ENCODE measurements at places on chromosomes 4 and X.

- DNase-seq, result no peak
Observed at GRCh38 chr4:26751838-26752237, 108.8 kb upstream of the STIM2 start.

GRCh38 chr4:112448306-112449132 is 67.5 kb downstream of the NEUROG2 start:
- DNase-seq, result no peak

DNA sequence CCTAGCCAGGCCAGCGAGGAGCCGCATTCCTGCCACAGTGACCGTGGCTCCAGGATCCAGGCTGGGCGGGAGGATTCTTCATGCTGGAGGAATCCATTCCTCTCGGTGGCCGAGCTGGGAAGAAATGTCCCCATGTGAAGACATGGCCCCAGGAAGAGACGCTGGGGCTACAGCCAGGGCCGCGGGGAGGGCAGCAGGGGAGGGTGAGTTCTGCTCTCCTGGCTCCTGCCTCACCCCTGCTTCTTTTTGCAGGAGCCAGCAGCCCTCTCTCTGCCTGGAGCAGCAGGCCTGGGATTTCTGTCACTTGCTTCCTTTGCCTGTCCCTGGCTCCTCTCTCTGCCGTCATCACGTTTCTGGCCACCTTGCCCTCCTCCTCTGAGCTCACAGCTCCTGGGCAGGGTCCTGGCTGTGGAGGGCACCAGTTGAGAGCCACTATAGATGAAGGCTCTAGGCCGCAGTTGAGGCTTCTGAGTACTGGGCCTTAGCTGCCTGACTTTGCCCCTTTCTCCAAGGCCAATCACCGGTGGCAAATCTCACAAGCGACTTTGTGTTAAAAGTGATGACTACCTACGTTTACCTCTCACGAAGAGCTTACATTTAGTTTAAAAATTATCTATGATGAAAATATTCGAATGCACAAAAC is 48.3 kb downstream of the ENPP6 start:
- DNase-seq, result no peak

DNA sequence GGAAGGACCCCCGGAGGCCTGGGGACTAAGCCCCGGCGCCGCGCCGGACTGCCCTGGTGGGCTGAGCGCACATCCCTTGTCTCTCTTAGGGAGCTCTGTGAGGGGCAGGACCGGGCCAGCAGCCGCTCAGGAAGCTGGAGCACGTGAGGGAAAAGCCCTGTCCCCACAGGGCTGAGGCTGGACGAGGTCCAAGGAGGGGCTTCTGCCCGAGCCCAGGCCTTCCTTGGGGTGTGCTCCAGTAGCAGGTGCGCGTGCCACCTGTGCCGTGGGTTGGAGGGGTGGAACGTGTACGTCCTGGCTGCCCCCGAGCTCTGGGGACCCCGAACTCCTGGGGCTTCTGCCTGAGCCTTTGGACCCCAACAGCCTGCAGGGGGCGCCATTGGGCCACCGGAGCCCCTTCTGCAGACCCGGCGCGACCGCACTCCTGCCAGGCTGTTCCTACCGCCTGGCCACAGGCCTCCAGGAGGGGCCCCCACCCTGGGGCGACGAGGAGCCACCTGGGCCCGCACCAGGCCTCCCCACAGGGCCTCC is 27.2 kb downstream of the TACC3 start:
- DNase-seq, result peak; percentile 77

GRCh38 chr4:127071443-127071842 is 561.3 kb upstream of the INTU start:
- DNase-seq, result no peak

GRCh38 chr4:188012426-188012945 is 16.9 kb downstream of the ZFP42 start:
- no peak for DNase-seq

DNA sequence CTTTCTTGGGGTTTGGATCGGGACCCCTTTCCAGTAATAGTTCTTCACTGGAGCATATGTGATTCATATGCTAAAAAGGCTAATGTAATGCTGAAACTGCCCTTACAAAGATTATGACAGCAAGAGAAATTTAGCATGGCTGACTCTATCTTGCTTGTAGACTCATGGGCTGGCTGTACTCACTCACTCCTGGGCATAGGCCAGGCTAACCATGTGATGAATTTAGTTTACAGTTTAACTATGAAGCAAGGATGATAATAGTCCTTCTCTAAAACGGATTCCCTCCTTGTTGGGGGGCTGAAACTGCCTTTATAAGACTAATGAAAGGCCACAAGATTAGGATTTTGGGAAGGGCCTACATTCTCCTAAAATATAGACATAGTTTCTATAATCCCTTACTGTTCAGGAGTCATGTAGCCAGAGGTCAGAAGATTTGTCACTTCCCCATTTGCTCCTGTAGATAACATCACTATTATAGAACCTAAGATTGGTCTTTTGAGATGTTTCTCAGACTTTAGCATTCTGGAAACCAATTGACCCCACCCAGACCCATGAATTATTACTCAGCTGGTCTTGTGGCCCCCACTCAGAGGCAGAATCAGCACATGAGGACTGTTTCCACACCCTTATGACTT is 20.8 kb upstream of the CEP135 start:
- no peak for DNase-seq

- no peak for DNase-seq
Observed at GRCh38 chrX:40700640-40701342, 34.6 kb downstream of the MED14 start.

DNA sequence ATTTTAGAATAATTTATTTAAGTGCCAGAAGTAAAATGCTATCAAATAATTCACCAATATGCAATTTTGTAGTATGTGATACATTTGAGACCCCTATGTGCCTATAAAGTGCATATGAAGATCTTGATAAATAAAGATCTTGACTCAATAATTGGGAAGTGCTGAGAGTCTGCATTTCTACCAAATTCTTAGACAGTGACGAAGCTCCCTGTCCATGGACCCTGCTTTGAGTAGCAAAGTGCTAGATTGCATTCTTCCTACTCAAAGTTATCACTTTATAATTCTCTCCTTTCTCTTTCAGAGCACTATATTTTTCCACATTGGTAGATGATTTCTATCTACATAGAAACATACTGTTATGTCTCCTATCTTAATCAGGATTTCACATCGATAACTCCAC is 1393.9 kb downstream of the ARAP2 start:
- no peak for DNase-seq

DNA sequence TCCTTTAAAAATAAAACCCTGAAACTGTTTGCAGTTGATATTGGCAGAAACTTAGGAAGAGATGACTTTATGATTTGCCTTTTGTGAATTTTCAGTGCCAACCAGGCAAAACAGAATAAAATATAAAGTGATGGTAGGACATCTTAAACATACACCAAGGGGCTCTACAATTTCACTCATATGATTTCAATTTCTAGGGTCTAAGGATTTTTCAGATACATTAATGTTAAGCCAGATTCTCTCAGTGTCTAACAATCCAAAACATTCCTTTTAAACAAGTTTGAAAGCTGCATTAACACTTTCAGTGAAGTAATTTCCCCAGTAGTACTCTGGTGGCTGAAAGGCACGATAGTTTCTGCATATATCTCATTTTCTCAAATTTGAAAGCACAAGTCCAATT is 1262.0 kb upstream of the ADGRL3 start:
- DNase-seq, result no peak

DNA sequence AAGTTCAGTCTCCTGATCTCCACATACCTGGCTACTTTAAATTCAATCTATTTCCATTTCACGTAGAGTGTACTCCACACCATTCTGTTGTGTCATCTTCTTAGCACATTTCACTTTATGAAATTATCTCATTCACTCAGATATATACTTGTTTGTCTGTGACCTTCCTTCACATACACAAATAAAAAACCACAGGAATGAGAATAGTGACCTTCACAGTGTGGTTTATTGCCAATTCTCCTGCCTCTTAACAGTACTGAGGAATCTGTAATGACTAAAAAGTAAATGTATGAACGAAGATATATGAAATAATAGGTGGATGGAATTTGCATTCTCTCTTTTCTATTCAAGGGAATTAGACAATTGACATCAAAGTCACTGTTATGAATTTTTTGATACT is 183.9 kb upstream of the PCDH7 start:
- no peak for DNase-seq

DNA sequence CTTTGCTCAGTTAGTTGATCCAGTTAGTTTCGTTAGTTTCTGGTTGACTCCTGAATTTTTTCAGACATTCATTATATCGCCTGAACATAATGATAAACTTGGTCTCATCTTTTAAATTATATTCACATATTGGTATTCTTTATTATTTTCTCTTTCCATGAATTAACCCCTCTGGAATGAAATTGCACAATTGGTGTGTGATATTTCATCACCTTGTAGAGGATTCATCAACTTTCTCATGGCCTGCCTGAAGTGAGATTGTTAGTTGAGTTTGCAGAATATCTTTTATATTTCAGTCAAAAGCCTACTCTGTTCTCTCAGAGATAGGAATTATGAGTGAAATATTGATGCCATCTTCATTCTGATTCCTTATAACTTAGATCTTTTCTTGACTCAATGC is 1160.6 kb upstream of the AGA start:
- DNase-seq, result no peak

GRCh38 chr4:148822572-148823418 is 380.6 kb upstream of the NR3C2 start:
- no peak for DNase-seq

GRCh38 chr4:58825278-58825677 is 1715.1 kb upstream of the IGFBP7 start:
- no peak for DNase-seq

- no peak for DNase-seq
Observed at GRCh38 chr4:24003496-24003895, 113.6 kb upstream of the PPARGC1A start.

DNA sequence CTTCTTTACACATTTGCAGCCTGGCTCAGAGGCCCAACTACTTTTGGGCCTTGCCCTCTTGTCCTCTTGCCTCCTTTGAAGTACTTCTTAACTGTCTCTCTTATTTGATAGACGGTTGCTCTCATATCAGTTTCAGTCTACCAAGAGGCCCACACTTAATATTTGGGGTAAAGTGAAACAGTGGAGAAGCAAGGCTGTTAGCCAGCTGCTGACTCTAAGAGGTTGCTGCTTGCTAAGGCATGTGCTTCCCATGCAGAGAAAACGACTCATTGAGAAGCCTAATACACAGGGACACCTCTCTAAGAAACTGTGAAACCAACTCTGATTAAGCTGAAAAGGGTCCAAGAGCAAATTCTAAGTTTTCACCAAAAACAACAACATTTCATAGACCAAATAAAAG is 94.6 kb downstream of the PPP3CA start:
- DNase-seq, result no peak

DNA sequence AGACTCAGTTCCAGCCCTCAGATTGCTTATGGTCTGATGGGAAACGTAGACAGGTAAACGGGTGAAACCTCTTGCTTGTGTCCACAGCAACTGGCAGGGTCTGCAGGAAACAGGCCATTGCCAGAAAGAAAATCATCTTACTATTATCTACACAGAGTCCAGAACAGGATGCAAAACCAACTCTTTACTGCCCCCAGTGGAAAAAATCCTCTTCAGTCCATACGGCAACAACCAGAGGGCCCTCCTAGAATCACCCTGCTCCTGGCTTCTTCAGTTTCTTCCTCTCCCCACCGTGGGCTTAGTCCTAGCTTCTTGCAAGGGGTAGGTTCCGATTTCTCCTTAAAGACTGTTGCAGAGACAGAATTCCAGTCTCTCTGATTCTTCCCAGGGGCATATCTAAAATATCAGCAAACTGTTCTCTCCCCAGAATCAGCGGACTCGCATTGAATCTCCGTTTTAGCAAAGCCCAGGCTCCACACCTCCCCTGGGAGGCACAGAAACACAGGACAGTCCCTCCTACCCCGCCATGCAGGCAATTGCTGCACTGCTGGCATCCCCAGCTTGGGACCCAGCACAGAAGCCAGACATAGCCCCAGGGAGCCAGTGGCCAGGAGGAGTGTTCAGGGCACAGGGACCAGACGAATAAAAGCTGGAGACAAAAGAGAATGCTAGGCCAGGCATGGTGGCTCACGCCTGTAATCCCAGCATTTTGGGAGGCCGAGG is 41.0 kb upstream of the SH3RF1 start:
- no peak for DNase-seq

GRCh38 chr4:141614878-141615586 is 21.4 kb upstream of the IL15 start:
- no peak for DNase-seq

DNA sequence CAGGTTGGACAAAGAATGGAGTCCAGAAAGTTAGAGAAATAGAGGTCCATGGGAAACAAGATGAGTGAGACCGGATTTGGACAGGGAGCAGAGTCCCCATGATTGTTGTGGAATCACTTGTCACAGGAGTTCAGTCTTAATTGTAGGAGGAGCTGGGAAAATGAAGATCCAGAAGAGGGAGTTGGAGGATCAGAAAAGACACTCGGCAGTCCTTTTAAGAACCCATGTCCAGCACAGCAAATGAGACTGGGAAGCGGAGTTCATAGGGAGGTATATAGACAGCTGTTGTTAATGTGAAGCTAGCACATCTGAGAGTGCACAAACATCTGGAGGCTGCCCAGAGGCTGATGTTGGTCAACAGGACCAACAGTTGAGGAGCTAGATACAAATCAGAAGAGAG is 111.4 kb upstream of the RXFP1 start:
- DNase-seq, result no peak

- no peak for DNase-seq
Observed at GRCh38 chrX:129719931-129720530, 18.7 kb upstream of the XPNPEP2 start.

DNA sequence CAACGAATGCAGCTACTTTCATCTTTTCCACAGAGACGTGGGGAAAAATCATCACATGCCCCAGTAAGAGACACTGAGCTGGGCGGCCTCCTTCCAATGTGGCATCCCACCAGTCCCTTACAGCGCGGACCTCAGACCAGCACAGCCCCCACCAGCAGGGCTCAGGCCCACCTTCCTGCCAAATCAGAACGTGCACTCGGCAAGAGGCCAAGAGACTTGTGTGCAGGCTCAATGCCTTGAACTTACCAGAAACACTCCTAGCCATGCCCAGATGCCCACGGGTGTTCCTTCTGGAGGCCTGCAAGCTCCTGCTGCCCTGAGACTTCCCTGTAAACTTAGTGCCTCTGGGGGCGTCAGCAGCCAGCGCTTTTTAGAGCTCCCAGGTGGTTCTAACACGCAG is 31.2 kb downstream of the WDR1 start:
- no peak for DNase-seq

DNA sequence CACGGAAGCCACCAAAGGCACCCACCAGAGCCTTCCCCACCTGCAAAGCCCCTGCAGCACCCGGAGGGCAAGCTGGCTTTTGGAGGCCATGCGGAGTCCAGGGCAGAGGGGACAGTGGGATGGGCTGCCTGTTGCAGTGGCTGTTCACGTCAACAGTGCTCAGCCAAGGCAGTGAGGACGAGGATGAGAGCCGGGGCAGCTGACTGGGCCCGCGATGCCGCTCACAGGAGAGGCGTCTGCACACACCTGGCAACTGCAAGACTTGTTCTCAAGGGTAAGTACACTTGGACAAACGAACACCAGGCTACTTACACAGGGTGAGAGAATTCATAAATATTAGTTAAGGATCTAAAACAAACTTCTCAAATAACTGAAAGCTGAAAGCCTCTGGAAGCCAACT is 19.6 kb downstream of the FGFR3 start:
- no peak for DNase-seq

GRCh38 chr4:93018243-93018642 is 714.5 kb downstream of the GRID2 start:
- DNase-seq, result no peak

Measured in stimulated activated CD4-positive, alpha-beta T cell treated with anti-CD3 and anti-CD28 coated beads, Interleukin-12 subunit alpha, Interleukin-12 subunit beta, amount 100 ng/mL, for 4 hours (primary cell).